ENCODE measurements at places on chromosomes 3 and 15.
A peak's percentile ranks its signal among the peaks of the same experiment; 100 is the strongest.

DNA sequence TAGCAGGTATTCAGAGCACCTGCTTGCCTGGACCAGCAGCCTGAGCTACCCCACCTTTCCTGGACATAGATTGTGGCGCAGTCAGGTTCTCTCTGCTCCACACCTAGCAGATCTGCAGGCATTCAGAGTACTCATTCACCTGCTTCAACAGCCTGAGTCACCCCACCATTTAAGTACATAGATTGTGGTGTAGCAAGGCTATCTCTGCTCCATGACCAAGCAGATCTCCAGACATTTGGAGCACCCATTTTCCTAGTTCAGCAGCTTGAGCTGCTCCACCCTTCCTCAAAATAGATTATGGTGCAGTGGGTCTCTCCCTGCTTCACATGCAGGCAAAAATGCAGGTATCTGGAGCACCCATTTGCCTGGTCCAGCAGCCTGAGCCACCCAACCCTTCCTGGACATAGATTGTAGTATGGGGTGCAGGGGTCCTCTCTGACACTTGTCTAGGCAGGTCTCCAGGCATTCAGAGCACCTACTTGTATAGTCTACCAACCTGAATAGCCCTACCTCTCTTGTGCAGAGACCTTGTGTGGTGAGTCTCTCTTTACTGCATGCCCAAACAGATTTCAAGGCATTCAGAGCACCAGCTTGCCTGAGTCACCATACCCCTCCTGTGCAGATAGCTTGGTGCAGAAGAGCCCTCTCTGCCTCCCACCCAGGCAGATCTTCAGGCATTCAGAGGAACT is 466.0 kb upstream of the THBS1 start:
- DNase-seq, result no peak

DNA sequence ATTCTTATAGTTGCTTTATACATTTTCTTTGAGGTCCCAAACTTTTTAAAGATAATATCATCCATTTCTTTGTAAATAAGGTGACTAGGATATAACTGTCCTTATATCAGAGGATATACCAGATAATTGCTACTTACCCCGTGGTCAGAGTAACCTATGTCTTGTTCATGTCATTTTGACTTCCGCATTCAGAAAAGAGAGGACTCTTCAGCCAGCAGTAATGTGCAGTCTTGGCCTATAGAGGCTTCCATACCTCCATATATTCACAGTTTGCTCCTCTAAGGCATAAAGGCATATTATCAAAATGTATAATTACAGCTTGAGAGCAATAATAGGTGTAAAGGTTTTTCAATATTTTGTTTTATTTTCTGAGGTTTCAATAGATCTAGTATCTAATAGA is 38.5 kb downstream of the EPHA6 start:
- DNase-seq, result no peak

GRCh38 chr3:157310329-157311052 is 126.2 kb upstream of the PTX3 start:
- DNase-seq, result no peak

GRCh38 chr3:133711013-133711412 is 35.2 kb upstream of the TF start:
- no peak for DNase-seq

- no peak for DNase-seq
Measured at GRCh38 chr15:57287123-57287521, 89.2 kb upstream of the CGNL1 start.

DNA sequence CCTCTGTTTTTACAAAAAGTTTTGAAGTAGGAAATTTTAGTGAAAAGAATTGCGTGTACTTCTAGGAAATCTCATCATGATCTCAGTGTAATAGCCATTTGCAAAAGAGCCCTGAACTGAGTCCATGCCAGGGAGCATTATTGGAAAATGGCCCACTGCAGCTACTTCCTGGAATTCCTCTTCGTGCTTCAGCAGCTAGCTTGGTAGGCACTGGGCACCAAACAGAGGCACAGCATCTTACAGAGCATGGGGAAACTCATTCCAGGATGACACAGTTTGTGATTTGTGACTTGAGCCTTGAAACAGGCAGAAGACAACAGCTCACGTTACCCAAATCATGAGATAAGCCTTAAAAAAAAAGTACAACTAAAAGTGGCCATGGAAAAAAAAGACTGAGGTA is 179.1 kb downstream of the WDR72 start:
- DNase-seq, result no peak

- no peak for DNase-seq
Measured at GRCh38 chr3:133838916-133839800, 33.5 kb downstream of the SRPRB start.

- no peak for DNase-seq
Measured at GRCh38 chr3:100144255-100144866, 30.1 kb upstream of the FILIP1L start.

DNA sequence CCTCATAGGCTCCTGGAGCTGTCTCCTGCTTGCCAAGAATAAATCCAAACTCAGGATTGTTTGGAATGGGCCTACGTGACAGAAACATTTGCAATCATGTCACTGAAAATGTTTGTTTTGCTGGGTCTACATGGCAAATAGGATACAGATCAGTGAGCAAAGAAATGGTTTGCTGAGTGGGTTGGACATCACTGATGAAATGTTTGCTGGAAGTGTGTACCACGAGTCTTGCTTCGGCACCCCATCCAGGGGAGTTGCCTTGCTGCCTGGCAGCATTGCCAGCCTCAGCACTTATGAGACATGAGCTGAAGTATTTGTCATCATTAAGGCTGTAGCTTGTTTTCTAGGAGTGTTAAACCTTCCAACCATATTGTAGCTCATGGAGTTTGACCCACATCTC is 213.3 kb upstream of the CFAP20DC start:
- no peak for DNase-seq

- DNase-seq, result no peak
Measured at GRCh38 chr3:114659109-114660061, 365.6 kb downstream of the TIGIT start.

- DNase-seq, result no peak
Measured at GRCh38 chr15:76206325-76206976, 104.8 kb downstream of the ETFA start.

GRCh38 chr3:51938780-51939425 is 2.8 kb downstream of the RRP9 start:
- DNase-seq, result no peak

GRCh38 chr3:45939341-45939771 is 3.9 kb upstream of the CXCR6 start:
- no peak for DNase-seq

DNA sequence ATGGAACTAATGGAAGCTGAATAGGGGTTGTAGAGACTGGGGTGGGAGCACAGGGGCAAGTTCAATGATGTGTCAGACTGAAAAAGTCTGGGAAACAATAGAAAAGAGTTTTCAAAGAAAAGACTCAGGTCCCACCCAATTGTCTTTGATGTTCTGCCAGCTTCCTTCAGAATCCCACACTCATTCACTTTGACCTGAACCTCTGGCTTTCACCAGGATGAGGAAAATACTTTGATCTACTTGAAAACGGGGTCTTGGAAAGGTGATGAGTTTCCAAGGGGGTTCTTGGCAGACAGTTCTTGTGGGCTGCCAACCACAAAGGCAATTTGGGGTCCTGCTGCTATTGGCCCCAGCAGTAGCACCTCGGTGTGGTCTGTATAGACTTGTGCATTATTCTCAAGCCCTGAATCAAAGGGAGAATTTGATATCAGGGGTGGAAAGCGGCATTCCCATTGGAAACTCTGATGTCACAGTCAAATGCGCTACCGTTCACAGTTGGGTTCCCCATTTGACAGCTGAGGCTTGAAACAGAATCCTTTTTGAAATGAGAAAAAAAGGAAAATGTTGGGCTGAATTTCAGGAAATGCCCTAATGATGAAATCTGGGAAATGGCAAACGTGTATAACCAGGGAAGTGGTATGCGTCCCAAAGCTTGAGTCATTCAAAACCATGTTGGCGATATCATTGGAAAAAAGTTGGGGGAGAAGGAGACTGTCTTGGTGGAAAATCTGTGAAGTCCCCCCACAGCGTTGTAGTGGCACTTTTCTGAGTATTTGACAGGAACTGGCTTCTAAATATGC is 229.2 kb upstream of the LRTM1 start:
- DNase-seq, result no peak

GRCh38 chr15:41424809-41425208 is 7.9 kb downstream of the RTF1 start:
- DNase-seq, result no peak

- DNase-seq, result no peak
Measured at GRCh38 chr15:69104050-69104750, 56.2 kb upstream of the GLCE start.

- DNase-seq, result no peak
Measured at GRCh38 chr3:195058336-195059005, 212.5 kb downstream of the XXYLT1 start.

DNA sequence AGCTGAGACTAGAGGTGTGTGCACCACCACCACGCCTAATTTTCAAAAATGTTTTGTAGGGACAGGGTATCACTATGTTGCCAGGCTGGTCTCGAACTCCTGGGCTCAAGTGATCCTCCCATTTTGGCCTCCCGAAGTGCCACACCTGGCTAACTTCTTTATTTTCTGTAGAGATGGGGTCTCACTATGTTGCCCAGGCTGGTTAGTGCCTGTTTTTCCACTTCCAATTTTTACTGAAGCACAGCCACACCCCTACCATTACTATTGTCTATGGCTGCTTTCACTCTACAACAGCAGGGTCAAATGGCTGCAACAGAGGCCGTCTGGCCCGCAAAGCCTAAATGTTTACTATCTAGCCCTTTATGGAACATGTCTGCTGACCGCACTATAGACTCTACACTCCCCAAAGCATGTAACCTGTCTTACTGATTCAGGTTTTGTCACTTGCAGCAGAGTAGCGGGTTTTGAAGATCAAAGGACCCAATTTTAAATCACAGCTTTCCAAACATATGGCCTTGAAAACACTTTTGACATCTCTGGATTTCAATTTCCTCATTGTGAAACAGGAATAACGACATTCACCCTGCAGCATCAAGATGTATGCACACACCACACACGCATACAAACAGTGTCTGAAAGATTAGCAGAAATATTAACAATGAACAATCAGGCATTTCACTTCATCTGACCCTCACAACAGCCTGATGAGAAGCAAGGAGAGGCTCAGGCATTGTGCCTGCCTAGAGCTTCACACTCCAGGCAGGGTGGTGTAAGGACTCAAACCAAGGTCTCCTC is 46.1 kb downstream of the SCAP start:
- DNase-seq, result no peak

DNA sequence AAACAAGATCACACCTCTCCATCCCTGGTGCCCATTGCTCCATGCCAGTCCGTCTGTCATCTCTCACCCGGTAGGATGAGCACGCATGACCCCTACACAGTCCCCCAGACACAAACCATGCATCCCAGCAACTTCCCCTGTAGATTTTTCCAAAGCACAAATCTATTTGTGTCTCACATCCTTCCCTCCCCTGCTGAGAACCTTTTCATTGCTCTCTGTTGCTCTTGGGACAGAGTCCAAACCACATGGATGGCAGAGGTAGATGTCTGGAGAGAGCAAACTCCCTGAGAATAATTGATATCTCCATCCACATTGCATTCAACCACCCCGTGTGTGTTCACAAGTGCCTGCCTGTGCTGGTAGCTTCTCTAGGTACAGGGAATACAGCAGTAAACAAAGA is 29.9 kb upstream of the LRTM1 start:
- DNase-seq, result no peak

DNA sequence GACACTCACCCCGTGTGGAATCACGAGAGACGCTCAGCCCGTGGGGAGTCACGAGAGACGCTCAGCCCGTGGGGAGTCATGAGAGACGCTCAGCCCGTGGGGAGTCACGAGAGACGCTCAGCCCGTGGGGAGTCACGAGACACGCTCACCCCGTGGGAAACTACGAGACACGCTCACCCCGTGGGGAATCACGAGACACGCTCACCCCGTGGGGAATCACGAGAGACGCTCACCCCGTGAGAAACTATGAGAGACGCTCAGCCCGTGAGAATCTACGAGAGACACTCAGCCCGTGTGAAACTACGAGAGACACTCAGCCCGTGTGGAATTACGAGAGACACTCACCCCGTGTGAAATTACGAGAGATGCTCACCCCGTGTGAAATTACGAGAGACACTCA is 49.8 kb downstream of the ADAMTS17 start:
- no peak for DNase-seq

- no peak for DNase-seq
Measured at GRCh38 chr15:32717426-32718226, at the start of gene GREM1. Gene GREM1 (plus strand): TSS chr15:32718004. CDS start chr15:32730691, 12,687 bp downstream.

DNA sequence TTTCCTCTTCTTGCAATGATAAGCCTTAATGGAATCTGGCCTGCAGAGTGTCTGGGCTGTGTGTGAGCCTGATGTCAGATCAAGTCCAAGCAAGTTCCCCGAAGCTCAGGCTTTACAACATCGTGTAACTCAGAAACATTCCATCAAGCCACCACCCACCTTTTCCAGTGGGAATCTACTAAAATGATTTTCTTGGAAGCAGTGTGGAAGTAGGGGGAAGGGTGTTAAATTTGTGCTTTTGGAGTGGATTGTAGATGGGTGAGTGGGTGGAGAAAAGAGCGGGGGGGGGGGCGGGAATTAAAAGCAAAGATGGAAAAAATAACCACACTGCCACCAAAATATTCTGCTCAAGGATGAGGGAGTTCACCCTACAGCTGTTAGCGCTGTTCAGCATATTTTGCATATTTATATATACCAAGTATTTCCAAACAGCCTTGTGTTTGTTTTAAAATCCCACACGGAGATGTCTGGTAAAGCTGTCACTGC is 53.6 kb downstream of the VGLL3 start:
- peak; percentile 29 for DNase-seq

- DNase-seq, result no peak
Measured at GRCh38 chr3:47425383-47425778, 44.6 kb downstream of the PTPN23 start.

DNA sequence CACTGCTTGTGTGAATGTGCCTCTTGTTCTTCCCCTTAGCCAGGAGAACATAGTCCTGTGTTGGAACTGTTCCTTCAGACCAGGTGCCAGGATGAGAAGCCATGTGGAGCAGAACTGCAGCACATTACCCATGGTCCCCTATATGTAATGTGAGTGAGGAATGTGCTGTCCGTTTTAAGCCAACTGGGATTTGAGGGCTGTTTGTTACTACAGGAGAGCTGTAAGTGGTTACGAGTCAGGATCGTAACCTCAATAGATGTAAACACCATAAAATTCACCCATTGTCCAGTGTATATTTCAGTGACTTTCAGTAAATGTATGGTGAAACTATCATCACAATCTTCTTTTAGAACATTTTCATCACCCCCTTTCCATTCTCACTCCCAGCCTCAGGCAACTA is 10.1 kb upstream of the SCAP start:
- DNase-seq, result no peak

DNA sequence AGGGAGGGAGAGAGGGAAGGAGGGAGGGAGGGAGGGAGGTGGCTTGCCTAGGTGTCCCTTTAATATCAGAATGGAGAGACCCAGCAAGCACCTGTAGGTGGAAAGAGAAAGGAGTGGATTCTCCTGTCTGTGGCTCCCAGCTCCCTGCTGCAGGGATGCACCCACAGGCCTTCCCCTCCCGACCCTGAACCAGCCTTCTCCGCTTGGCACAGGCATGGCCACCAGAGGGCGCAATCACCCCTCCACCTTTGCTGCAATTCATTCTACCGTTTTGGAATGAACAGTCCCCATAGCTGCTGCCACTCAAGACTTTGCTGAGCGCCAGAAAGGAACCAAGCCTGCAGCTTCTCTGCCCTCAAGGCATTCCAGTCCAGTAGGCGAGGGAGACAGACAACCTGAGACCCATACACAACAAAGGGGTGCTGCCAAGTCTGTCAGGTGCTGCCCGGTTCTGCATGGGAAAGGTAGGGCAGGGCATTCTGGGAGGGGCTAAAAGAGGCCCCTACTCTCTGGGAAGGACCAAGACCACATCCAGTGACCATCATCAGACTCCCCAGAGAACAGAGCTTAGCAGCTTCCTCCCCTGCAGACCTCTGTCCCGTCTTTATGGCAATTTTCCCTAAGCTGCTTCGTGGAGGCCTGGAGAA is 4.9 kb downstream of the TLR9 start:
- DNase-seq, result no peak

- no peak for DNase-seq
Measured at GRCh38 chr3:107414325-107414964, 37.2 kb downstream of the CCDC54 start.
